HFF-Myc (cell line): ENCODE measurements at places on chromosomes 4 and X.

DNA sequence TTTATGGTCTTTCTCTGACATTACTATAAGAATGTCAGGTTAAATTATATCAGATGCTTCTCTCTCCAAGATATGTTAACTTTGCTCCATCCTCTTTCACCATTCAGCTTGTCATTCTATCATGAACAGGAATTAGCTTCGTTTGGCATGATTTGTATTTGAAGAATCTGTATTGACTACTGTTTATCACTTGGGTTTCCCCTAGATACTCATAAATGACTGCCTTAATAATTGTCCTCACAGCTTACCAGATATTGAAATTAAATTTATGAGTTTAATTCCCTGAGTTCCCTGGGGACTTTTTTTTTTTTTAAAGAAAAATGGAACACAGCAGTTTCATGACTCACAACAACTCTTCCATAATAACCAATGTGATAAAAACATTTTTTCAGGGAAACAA, 76.2 kb upstream of the EOLA2 start:
- DNase-seq, result no peak

GRCh38 chrX:139831017-139831416, 101.8 kb downstream of the ATP11C start:
- DNase-seq, result no peak

DNA sequence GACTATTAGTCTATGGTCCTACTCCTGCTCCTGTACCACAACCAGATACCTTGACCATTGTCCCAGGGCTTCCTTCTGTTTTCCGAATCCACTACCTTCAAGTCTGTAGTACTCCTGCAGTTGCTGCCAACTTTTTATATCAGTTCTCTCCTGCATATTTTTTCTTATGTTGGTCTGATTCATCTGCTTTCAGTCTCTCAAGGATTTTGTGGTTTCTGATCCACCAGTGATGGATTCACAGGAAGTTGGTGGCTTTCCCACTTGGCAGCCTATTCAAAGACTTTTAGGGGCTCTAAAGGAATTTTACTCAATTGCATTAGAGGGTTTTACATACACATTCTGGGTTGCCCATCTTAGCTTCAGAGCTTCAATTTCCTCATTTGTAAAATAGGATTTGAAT, 23.6 kb downstream of the KIF4A start:
- DNase-seq, result no peak

DNA sequence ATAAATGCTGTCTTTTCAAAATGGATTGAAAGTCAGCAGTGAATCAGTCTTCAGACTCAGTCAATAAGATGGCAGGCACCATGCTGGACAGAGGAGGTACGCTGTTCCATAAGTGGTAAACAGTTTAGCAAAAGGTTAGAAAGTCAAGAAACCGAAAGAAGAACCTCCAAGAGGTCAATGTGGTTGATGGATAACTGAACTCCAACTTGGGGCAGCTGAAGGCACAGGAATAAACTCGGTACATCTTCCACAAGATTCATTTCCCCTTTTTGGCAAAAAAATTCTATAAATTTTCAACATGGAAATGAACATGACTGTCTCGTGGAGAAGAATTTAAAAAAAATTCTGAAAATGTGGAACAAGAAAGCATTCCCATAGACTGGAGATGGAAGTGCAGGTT, 18.4 kb upstream of the SEL1L3 start:
- DNase-seq, result no peak

- DNase-seq, result no peak
Measured at GRCh38 chr4:111838406-111838930, 306.8 kb upstream of the FAM241A start.

- no peak for DNase-seq
Measured at GRCh38 chr4:11286533-11286932, 142.2 kb downstream of the HS3ST1 start.

- DNase-seq, result no peak
Measured at GRCh38 chr4:40966091-40966490, 216.3 kb downstream of the NSUN7 start.
